Memory B cell (primary cell): ENCODE measurements at places on chromosomes 2 and 18.

GRCh38 chr2:151269798-151270568 is 8.3 kb upstream of the RBM43 start:
- DNase-seq: no peak

DNA sequence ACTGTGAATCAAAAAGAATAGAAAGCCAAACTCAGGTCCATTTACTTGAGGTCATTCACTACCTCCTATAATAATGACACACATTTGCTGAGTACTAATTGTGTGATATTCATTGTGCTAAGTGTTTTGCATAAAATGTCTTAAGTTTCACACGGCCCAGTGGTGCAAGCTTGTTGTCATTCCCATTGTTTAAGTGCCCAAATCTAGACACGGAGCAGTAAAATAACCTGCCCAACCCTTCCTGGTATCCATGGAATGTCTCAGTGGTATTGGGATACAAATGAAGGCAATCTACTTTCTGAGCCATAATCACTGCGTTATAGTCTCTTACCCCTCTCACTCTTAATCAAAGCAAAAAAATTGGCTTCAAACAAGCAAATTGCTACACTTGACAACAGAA is 233.3 kb downstream of the NCKAP5 start:
- DNase-seq: no peak

- no peak for DNase-seq
Observed at GRCh38 chr2:10303181-10303693, 533 bp downstream of the HPCAL1 start.

GRCh38 chr2:117921520-117921919 is 92.3 kb downstream of the CCDC93 start:
- no peak for DNase-seq

- no peak for DNase-seq
Observed at GRCh38 chr2:72993933-72994280, 76.6 kb downstream of the EMX1 start.

- no peak for DNase-seq
Observed at GRCh38 chr2:232398293-232399034, 8.2 kb upstream of the ALPG start.

- no peak for DNase-seq
Observed at GRCh38 chr2:221262651-221263050, 309.5 kb downstream of the EPHA4 start.

- no peak for DNase-seq
Observed at GRCh38 chr2:119111115-119111975, 47.2 kb downstream of the C1QL2 start.

- no peak for DNase-seq
Observed at GRCh38 chr2:235098269-235098668, 146.5 kb downstream of the SH3BP4 start.

- DNase-seq: no peak
Observed at GRCh38 chr2:54432251-54433015, 23.7 kb upstream of the SPTBN1 start.

DNA sequence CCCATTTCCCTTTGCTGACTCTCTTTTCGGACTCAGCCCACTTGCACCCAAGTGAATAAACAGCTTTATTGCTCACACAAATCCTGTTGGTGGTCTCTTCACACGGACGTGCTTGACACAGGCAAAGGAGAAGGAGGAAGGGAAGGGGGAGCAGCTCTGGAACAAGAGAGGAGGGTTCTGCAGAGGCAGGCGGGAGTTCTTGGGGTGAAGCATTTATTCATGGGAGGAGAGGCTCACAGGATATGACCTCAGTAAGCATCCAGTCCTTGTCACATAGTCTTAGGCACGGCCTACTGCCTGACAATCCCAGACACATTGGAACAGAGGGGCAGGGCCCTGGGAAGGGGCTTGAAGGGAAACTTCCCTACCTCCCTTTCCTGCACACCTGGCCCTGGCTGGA is 171.7 kb upstream of the HS6ST1 start:
- no peak for DNase-seq

DNA sequence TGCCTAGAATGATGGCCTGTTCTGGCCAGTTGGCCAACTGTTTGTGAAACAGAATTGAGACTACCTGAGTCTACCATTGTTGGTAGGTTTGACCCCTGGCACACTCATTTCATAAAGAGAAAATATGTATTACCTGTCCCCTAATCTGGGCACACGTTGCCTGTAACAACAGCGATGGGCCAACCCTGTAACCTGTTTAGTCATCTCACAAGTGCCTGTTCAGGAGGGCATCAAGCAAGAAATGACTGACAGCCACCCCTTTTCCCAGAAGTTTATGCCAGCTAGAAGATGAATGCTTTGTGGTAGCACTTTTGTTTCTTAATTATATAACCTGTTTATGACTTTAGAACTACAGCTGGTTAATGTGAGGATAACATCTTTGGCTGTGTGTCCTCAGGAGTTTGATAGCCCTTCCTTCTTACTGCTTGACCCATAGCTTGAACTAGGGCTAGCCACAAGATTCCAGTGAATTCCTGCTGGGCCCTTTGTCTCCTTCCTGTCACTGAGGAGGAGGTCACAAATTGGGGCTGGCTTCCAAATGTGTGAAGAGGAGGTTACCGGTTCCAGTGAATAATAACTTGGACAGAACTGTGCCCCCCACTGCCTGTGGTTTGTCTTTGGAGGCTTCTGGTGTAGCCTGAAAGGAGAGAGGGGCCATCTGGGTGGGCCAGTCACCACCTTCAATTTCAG is 273.9 kb upstream of the EPAS1 start:
- no peak for DNase-seq

GRCh38 chr18:37298816-37299215 is 266.8 kb downstream of the CELF4 start:
- DNase-seq: no peak

DNA sequence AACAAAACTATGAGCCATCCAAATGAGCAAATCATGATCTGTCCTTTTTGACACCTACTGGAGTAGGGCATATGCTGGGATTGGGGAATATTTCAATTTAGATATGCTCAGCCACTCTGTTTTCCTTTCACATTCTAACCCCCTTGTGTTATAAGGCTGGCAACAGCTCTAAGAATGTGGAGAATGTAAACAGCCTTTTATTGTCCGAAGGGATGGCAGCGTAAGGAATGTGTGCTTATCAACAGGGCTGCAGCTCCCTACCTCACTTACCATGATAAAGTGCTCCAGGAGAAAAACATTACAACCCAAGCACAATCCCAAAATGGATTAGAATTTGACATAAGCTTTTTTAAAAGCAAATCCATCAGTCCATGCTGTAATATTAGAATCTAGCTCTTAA is 2.2 kb downstream of the NXPH2 start:
- DNase-seq: no peak

- DNase-seq: no peak
Observed at GRCh38 chr2:199589306-199589705, 131.6 kb upstream of the SATB2 start.

- no peak for DNase-seq
Observed at GRCh38 chr2:177289824-177290628, 25.5 kb upstream of the NFE2L2 start.
